SJSA1 (cell line): ENCODE measurements at places on chromosomes 5 and 9. TPM values are rescaled to one million over a fixed set of nuclear protein-coding genes. Genes with fewer than 3 reads are reported as not detected.

GRCh38 chr9:90322296-90322695, 320.3 kb downstream of the DIRAS2 start:
- no peak for DNase-seq
- no peaks in the 10 kb centered on the region for H3K27me3 ChIP-seq
- H3K4me1 ChIP-seq: no peaks in the 10 kb centered on the region
- no peak overlapping the region for H3K4me3 ChIP-seq
- H3K27ac ChIP-seq: no peak overlapping the region
- no peaks in the 10 kb centered on the region for H3K36me3 ChIP-seq

IRX1 gene
- not detected in 2 replicates for total RNA-seq

DNA sequence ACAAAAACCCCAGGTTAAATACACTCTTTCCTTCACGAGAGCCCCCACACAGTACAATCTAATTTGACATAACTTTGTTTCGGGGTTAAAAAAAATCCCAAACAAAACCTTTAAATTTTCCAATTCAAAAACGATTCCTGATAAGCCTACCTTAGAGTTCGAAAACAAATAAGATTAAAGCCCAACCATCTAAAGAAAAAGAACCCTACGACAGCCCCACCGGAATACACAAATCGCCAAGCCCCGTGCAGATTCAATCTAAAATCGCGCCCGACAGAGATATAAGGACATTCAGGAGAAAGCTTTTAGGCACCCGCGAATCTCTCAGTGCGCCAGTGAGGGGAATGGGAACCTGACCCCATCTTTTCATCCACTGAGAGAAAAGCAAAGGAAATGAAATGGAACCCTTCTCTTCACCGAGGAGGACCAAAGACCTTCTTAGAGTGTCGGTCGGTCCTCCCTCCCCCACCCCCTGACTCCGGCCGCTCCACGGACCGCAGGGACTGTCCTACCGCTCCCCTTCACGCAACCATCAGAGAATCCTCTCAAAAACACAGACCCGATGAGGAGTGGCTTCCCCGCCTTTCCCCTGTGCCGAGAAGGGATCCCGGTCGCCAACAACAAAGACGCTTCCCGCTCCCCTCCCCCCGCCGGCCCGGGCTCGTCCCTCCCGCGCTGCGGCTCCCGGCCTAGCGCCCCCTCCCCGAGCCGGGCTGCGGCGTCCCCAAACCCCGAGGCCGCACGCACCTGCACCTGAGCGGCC, 925 bp downstream of the ABHD17B start:
- peak overlapping the region; percentile 66 for H3K4me3 ChIP-seq
- H3K27ac ChIP-seq: peak overlapping the region; percentile 10; the same call in 1 of the 2 replicates
- no peaks in the 10 kb centered on the region; the same call in 1 of the 2 replicates for H3K27me3 ChIP-seq
- peaks cover 15% of the 10 kb centered on the region for H3K4me1 ChIP-seq
- H3K36me3 ChIP-seq: peaks cover 4% of the 10 kb centered on the region; the same call in 1 of the 2 replicates
- DNase-seq: peak; percentile 44

- peak overlapping the region; percentile 70 for H3K4me3 ChIP-seq
- no peaks in the 10 kb centered on the region for H3K27me3 ChIP-seq
- H3K4me1 ChIP-seq: peaks cover 19% of the 10 kb centered on the region
- H3K36me3 ChIP-seq: no peaks in the 10 kb centered on the region
- no peak for DNase-seq
- no peak overlapping the region for H3K27ac ChIP-seq
Measured at GRCh38 chr9:4661611-4662010, 483 bp upstream of the PLPP6 start.

DNA sequence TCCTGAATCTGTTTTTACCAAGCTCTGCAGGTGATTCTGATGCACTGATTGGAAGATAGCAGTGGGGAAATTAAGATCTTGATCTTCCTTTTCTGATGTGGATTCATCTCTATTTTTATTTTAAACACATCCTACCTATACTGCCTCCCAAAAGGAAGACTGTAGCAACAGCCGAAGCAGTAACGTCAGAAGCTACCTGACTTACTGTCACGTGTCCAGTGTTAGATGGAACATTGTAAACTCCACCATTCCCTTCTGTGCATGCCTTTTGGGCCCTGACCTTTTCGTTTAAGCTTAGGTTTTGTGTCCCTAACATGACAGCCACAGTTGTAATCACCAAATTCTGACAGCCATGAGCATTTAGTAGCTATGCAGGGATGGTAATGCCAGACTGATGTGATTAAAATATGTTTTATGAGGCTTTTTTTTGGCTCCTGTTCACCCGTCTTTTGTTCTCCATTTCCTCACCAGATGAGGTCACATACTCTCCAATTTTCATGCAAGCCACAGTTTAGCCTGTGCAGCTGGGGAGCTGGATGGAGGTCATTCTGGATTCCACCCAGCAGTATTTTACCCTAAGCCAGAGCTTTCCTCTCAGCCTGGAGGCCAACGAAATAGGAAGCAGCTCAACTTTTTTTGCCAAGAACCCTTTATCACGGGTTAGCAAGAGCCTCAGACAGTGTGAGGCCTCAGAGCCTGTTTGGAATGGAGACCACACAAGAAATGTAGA, 15.6 kb upstream of the FOXD1 start:
- H3K27me3 ChIP-seq: no peaks in the 10 kb centered on the region
- no peaks in the 10 kb centered on the region for H3K36me3 ChIP-seq
- H3K4me1 ChIP-seq: no peaks in the 10 kb centered on the region
- no peak for DNase-seq
- H3K4me3 ChIP-seq: no peak overlapping the region
- H3K27ac ChIP-seq: no peak overlapping the region

DNA sequence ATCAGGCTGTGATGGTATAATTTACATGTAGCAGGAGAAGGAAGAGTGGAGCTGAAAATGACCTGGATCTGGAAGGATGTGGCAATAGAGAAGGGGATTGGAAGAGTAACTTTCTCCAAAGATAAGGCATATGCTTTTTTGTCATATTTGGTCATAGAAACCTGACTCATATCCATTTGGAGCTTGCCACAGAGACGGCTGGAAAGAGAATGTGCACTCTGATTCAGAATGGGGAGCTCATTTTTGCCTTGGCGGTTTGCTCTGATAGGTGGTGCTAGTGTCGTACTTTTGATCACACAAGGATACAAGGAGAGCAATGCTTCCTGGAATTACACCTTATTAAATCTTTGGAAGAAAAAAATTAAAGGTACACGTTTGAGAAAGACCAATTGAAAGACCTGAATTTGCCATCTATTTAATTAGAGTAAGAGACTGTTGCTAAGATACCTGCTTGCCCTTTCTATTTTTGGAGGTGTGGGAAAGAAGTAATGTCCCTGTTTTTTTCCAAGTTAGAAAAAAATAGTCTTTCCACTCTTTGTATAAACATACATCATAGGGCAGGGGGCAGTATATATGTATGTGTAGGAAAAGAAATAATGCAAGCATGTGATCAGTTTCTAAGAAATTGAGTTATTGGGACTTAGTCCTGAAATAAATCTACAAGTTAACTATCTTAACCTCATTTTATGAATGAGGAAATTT, 5.4 kb downstream of the LSM11 start:
- H3K27me3 ChIP-seq: no peaks in the 10 kb centered on the region
- H3K27ac ChIP-seq: no peak overlapping the region
- H3K36me3 ChIP-seq: peaks cover 23% of the 10 kb centered on the region
- H3K4me1 ChIP-seq: peaks cover 10% of the 10 kb centered on the region

GRCh38 chr9:92385001-92385400, 19.4 kb downstream of the OGN start:
- no peak overlapping the region for H3K27ac ChIP-seq
- no peaks in the 10 kb centered on the region for H3K36me3 ChIP-seq
- no peak for DNase-seq
- H3K4me3 ChIP-seq: no peak overlapping the region
- no peaks in the 10 kb centered on the region for H3K4me1 ChIP-seq

ARID3C gene
- not detected in 2 replicates for total RNA-seq

SYNPO gene
- 3.7 and 6.5 TPM in 2 replicates for total RNA-seq

CATSPER3 gene
- total RNA-seq: 0.08 and 1.3 TPM in 2 replicates

- no peak overlapping the region for H3K4me3 ChIP-seq
- H3K4me1 ChIP-seq: peaks cover 15% of the 10 kb centered on the region
- no peaks in the 10 kb centered on the region for H3K27me3 ChIP-seq
- no peaks in the 10 kb centered on the region for H3K36me3 ChIP-seq
- no peak for DNase-seq
Measured at GRCh38 chr9:80046481-80046880, 474.7 kb downstream of the TLE4 start.

- no peak for DNase-seq
- no peaks in the 10 kb centered on the region for H3K27me3 ChIP-seq
- H3K4me1 ChIP-seq: peaks cover 19% of the 10 kb centered on the region
- peaks cover 5% of the 10 kb centered on the region for H3K36me3 ChIP-seq
Measured at GRCh38 chr5:84364043-84364442, 20.6 kb downstream of the EDIL3 start.

ENC1 gene
- 31.3 and 34.0 TPM in 2 replicates for total RNA-seq

SLC28A3 gene
- 0.11 and 0.13 TPM in 2 replicates for total RNA-seq

- H3K27ac ChIP-seq: no peak overlapping the region
- H3K4me1 ChIP-seq: peaks cover 21% of the 10 kb centered on the region
- no peaks in the 10 kb centered on the region for H3K36me3 ChIP-seq
- H3K27me3 ChIP-seq: peaks cover 4% of the 10 kb centered on the region; the same call in 1 of the 2 replicates
Measured at GRCh38 chr9:136629879-136630661, 32.6 kb upstream of the EGFL7 start.

- no peaks in the 10 kb centered on the region for H3K4me1 ChIP-seq
- no peak for DNase-seq
- H3K4me3 ChIP-seq: no peak overlapping the region
- no peaks in the 10 kb centered on the region for H3K27me3 ChIP-seq
- no peak overlapping the region for H3K27ac ChIP-seq
- no peaks in the 10 kb centered on the region for H3K36me3 ChIP-seq
Measured at GRCh38 chr9:1701113-1701512, 314.0 kb upstream of the SMARCA2 start.

DNA sequence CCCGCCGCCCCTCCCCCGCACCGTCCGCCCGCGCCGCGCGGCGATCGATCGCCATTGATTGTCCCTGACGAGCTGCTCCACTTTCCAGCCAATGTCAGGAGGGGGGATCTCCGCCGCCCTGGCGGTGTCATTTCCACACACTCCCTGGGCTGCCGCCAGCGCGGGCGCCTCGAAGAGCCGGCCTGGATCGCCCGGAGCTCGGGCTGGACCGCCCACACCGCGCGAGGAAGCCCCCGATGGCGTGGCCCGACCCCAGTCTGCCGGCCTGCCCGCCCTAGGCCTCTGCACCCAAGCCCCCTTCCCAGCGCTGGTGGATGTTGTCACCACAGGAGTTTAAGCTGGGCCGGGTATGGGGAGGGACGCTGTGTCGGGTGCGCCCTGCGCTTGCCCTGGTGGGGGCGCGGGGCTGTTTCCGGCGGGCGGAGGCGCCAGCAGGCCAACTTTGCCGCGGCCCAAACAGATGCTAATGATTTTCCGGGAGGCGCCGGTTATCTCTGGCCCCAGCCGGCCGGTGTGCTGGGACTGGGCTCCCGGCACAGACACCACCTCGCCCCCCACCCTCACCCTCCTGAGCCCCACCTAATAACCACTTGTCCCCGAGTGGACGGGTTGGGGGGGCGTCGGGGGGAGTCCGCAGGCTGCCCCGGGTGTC, 10.6 kb upstream of the CXXC5 start:
- peak overlapping the region; percentile 72 for H3K27ac ChIP-seq
- peak overlapping the region; percentile 44 for H3K4me3 ChIP-seq
- DNase-seq: peak; percentile 84
- no peaks in the 10 kb centered on the region for H3K36me3 ChIP-seq
- H3K27me3 ChIP-seq: no peaks in the 10 kb centered on the region
- H3K4me1 ChIP-seq: peaks cover 45% of the 10 kb centered on the region

FOXD4L6 gene
- total RNA-seq: not detected in 2 replicates

ZNF782 gene
- total RNA-seq: 1.6 and 6.8 TPM in 2 replicates

TBC1D2 gene
- 4.4 TPM in 2 replicates for total RNA-seq

GRCh38 chr5:159121061-159121460, 21.3 kb upstream of the EBF1 start:
- no peak for DNase-seq
- no peaks in the 10 kb centered on the region for H3K27me3 ChIP-seq
- no peak overlapping the region for H3K4me3 ChIP-seq
- H3K27ac ChIP-seq: no peak overlapping the region
- H3K4me1 ChIP-seq: peaks cover 5% of the 10 kb centered on the region
- no peaks in the 10 kb centered on the region for H3K36me3 ChIP-seq

PARP8 gene
- 4.5 and 6.8 TPM in 2 replicates for total RNA-seq

- no peak overlapping the region for H3K4me3 ChIP-seq
- no peak overlapping the region for H3K27ac ChIP-seq
- H3K4me1 ChIP-seq: peaks cover 10% of the 10 kb centered on the region
- H3K36me3 ChIP-seq: no peaks in the 10 kb centered on the region
- no peaks in the 10 kb centered on the region for H3K27me3 ChIP-seq
Measured at GRCh38 chr5:88702332-88702731, 180.7 kb downstream of the MEF2C start.

ARL14EPL gene
- total RNA-seq: 1.3 TPM in 1 of 2 replicates, not detected in the other

DNA sequence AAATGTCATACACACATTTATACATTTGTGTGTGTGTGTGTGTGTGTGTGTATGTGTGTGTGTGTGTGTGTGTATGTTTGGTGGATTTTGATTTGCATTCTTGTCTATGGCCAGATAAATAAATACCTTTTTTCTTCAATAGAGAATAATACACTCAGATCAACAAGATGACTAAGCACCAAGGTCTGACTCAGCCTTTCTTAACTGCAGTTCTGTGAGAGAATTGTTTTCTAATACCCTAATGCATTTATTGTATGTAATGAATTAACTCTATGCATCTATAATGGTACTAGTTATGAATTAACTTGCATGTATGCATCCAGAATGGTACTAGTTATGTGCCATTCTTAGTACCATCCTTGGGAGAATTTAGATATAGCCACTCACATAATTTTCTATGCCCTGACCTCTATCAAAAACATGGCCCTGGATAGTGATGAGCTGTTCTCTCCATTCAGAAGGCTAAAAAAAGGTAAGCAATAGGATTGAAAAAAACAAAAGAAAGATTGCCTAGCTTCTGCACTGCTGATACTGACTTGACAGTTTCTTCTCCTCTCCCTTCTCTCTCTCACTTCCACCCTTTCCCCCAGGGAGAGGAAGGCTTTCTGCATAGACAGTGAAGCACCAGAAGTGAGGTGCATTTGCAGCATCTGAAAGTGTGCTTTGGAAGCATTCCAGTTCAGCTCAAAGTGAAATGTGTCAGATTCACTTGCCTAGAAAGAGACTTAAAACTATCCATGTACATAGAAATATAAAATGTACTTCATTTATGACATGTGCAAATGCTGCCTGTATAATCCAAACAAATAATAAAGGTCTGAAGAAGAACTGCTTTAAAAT, 55.1 kb upstream of the CCDC112 start:
- H3K27ac ChIP-seq: peak overlapping the region; percentile 26
- peaks cover 31% of the 10 kb centered on the region for H3K4me1 ChIP-seq
- no peak for DNase-seq
- no peak overlapping the region for H3K4me3 ChIP-seq

DNA sequence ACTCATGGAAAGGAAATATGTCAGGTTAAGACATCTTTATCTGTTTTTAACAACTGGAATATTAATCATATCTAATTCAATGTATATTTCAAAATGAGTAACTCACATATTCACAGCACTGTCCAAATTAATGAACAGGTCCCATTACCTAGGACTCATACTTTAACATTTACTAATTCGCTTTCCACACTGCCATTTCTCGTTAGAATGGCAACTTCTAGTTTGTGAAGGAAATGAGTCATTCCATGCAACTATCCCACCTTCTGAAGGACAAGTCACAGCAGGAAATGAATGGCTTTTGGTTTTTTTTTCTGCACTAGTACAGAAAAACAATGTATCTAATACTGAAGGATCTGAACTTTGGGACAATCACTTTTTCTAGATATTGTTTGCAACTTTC, 24.6 kb upstream of the IFNK start:
- no peaks in the 10 kb centered on the region for H3K27me3 ChIP-seq
- H3K36me3 ChIP-seq: no peaks in the 10 kb centered on the region
- no peak overlapping the region for H3K27ac ChIP-seq
- no peak for DNase-seq
- no peaks in the 10 kb centered on the region for H3K4me1 ChIP-seq
- no peak overlapping the region for H3K4me3 ChIP-seq

GRCh38 chr5:6583049-6583880, 49.6 kb downstream of the NSUN2 start:
- no peaks in the 10 kb centered on the region; the same call in 1 of the 2 replicates for H3K4me1 ChIP-seq
- DNase-seq: no peak
- H3K27ac ChIP-seq: no peak overlapping the region
